ENCODE measurements at places on chromosomes 7 and 10.

DNA sequence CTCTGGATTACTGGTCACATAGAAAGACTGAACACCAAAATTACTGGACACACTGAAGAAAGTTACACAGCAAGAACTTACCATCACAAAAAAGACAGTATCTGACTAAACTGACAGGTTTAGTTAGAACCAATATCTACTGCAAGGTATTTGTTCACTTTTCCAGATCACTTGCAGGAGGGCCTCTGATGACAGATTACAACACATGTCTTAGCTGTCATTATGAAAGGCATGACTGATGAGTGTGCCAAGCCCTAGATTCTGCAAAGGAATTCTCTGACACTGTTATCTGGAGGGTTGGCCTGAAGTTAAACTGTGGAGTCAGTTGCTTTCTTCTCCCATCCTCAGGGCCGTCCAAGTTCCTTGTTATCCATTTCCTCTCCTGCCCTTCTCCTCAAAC is 242.7 kb downstream of the KIF20B start:
- DNase-seq, result no peak

GRCh38 chr10:131947631-131948347 is 33.9 kb downstream of the BNIP3 start:
- DNase-seq, result no peak

GRCh38 chr10:44894691-44895090 is 16.4 kb upstream of the TMEM72 start:
- DNase-seq, result no peak

GRCh38 chr7:130875-131780 is 61.2 kb upstream of the FAM20C start:
- DNase-seq, result no peak

GRCh38 chr10:93028883-93029282 is 31.7 kb upstream of the CYP26C1 start:
- no peak for DNase-seq

Measured in stimulated activated effector memory CD8-positive, alpha-beta T cell treated with anti-CD3 and anti-CD28 coated beads, Interleukin-12 subunit alpha, Interleukin-12 subunit beta, amount 100 ng/mL, for 72 hours (primary cell).